ENCODE measurements at places on chromosomes 5 and 9.

DNA sequence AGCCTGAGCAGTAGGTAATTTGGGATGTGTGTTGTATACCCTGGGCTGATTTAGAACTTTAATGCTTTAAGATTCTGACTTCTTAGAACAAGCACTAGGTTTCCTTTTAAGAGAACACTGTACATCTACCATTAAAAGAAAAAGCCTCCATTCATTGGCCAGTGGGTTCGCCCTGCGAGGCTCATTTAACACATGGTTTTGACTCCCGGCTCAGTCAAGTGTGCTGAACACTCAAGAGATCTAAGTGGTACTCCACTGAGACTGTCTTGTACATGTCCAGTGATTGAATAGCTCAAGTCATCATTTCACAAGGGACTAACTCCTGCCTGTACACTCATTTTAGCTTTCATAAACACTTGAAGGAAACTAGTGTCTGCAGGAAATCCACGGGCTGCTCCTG lies 3.9 kb downstream of the FUBP3 start:
- DNase-seq: no peak

GRCh38 chr5:73654171-73654811 lies 28.3 kb downstream of the ARHGEF28 start:
- no peak for DNase-seq

- no peak for DNase-seq
Measured at GRCh38 chr9:135819905-135820304, 87.4 kb downstream of the CAMSAP1 start.

- DNase-seq: no peak
Measured at GRCh38 chr5:131661933-131662332, 26.9 kb upstream of the RAPGEF6 start.

DNA sequence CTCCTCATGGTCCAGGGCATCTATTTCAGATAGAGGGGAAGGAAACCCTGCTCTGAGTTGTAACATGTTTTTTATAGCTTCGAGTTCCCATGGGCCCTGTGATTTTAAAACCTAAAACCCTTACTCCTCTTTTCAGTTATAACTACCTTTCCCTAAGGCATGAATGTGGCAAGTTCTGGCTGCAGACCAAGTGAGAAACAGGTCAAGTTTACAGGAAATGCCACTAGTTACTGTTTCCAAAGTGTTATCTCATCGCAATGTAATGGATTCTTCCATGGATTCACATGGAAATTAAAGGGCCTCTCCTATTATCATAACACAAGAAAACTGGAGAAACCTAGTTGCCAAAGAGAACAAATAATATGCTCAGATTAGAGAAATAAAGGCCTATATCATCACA lies 574.5 kb upstream of the GRAMD2B start:
- DNase-seq: no peak

DNA sequence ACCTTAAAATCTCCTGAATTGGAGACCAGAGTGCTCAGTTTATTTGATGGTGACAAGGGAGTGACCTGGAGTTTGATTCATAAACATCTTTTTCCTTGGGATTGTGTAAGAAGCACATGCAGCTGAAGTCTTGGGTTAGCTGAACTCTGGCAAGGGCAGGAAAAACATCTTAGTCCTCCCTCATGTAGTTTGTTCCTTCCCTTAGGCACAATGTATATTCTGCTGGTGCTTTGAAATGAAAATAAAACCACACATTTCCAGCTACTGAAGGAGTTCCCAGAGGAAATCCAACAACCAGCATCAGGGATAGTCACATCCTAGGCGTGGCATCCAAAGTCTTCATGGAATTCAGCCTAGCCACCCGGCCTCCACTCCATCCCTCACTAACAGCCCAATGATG lies 95.2 kb upstream of the PAPPA start:
- DNase-seq: no peak

DNA sequence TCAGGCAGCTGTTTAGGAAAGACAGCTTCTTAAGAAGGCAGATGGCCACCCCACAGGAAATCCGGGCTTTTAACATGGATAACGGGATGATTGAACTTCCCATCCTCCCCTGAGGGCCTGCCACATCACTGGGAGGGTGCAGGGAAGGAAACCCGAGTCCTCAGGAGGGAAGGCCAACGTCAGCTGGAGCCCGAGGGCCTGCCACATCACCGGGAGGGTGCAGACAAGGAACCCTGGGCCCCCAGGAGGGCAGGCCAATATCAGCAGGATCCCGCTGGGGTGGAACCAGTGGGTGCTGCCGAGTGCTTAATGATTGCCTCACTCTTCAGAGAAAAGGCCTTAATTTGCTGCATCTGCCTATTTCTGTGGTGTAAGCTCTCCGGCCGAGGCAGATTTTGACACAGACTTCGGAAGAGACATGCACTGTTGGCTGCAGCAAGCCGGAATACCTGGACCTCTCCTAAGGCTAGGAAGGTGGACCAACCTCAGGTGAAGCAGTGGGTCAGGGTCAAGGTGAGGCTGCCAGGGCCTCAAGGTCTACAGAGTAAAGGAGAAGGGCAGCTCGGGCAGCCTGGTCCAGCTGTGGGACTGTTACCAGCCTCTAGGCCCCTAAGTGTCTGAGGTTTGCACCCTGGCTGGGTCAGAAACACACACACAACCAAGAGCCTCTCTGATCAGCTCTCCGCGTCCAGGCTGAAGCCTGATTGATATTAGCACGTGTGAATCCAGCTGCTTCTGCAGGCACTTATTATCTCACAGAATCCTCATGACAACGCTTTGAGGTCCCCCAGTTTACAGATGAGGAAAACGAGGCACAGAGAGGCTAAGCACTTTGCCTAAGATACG lies 14.8 kb upstream of the COL5A1 start:
- DNase-seq: no peak

- DNase-seq: peak; percentile 1
Measured at GRCh38 chr5:179668391-179668790, 12.4 kb downstream of the CBY3 start.

- DNase-seq: no peak
Measured at GRCh38 chr5:133035224-133035623, 8.9 kb upstream of the ZCCHC10 start.

GRCh38 chr5:33608344-33609041 lies 167.7 kb downstream of the TARS1 start:
- DNase-seq: no peak

DNA sequence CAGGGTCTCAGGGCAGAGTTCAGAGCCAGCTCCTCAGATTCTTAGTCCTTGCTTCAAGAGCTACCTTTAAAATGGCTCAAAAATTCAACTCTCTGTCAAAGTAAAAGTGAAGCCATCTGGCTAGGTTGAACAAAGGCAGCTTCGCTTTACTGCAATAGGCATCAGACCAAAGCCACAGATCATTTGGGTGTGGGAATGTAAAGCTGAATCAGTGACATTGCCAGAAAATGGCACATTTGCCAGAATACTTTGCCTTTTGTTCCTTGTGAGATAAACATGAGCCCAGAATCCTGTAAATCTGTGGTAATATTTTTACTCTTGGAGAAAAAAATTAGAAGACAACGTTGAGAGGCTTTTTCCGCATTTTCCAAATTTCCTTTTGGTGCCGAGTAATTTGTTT lies 210.5 kb downstream of the PALM2AKAP2 start:
- no peak for DNase-seq

DNA sequence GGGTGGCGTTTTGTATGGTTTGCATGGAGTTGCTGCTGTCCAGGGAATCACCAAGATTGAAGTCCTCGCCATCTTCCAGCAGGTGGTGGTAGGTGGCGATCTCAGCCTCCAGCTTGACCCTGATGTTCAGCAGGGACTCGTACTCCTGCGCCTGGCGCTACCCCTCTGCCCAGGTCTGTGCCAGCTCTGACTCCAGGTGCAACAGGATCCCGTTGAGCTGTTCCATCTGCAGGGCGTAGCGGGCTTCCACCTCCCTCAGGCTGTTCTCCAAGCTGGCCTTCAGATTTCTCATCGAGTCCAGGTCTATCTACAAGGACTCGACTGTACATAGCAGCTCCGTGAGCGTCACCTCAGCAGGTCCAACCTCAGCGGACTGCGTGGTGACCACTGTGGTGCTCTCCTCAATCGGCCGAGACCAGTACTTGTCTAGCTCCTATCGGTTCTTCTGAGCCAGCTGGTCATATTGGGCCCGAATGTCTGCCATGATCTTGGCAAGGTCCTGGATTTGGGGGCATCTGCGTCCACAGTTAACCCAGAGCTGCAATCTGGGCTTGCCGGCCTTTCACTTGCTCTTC lies 1584.8 kb upstream of the ACO1 start:
- DNase-seq: no peak

GRCh38 chr5:67178085-67178484 lies 18.5 kb downstream of the CD180 start:
- no peak for DNase-seq

DNA sequence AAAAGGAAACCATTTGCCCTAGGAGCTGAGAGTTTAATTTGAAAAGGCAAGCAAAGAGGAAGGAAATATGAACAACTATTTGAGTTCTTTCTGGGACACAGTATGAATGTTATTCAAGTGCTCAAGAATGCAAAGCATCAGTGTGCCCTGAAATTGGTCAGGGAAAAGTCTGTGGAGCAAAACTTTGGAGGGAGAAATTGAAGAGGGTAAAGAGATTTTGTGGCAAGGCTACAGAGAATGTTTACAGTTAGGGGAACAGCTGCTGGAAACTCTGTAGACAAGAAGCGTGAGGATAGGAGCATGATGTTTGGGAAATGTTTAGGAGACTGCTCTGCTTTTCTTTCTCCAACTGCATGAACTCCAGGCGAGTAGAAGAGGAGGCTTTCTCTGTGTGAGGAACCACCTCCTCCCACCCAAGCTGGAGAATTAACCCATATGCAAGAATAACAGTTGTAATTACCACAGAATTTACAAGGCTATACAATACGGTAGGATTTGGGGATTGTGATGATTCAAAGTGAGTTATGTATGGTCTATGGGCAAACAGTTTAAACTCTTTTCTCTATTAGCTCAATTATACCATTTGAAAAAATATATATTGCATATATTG lies 75.4 kb upstream of the IL7R start:
- DNase-seq: no peak

GRCh38 chr9:14585730-14586473 lies 107.3 kb downstream of the ZDHHC21 start:
- DNase-seq: no peak

DNA sequence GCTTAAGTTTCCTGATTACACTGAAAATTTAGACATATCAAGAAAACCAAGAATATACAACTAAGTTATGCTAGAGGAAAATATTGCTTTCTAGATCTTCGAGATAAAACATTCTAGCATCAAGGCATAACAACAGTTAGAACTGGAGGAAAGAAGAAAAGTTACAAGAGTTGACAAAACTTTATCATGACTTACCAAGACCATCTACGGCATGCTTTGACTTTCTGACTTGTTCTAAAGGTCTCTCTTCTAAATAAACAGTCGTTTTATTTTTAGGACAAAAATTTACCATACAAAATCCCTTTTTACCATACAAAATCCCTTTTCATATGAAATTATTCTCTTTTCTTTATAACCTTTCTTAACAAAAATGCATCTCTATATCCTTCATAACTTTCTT lies 1110.1 kb upstream of the CDH10 start:
- no peak for DNase-seq

DNA sequence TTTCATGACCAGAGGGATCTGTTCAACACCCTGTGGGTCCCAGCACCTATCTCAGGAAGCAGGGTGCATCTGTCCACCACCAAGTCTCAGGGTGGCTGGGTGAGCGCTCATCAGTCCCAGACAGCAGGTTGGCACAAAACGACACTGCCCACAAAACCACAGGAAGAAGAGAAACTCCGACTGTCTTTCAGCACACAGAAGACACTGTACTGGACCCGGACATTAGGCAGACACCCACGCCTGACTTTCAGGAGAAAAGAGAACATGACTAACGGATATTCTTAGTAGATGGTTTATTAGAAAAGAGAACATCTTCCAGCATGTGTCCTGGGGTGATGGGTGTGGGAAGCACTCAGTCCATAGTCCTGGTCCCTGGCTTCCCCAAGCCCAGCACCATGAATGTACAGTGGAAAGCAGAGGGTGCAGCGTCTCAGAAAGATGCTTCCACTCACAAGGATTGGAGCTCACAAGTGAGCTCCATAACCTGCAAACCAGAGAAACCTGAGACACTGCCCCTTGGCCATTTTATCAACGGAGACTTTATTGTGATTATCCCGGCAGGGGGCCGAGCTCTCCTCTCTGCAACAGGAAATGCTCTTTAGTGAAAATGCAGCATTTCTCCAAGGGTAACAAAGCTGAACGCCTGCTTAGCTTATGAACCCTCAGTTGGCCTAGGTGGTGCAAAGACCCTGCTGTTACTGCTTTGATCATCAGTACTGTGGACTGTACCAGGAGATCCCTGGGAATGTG lies 35.8 kb upstream of the LCP2 start:
- no peak for DNase-seq

DNA sequence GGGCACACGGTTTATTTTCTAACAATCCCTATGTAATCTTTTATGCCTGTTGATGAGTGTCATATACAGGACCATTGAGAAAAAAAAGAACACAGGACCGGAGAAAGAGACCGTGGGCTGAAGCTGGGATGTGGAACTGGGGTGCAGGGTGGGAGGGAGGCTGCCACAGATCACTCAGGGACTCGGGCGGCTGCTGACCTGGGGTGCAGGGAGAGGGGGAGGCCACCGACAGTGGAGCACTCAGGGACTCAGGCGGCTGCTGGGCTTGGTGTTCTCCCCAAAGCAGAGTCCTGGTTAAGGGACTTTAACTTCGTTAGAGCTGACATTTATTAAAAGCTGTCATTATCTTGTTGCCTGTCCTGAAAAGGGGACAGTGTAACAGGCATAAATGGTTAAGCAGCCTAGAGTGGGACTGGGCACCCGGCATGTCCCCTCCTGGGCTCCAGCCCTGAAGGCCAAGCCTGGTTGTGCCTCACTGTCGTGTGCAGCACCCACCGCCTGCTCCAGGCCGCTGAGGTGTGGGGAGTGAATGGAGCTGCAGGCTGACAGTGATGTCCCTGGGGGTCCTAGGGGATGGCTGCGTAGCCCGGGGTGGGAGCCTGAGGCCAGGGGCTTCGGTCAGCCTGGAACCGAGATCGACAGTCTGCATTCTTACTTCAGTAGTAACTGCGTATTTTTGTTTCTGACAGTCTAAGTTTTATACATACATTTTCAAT lies 14.0 kb downstream of the NDUFS6 start:
- DNase-seq: no peak

DNA sequence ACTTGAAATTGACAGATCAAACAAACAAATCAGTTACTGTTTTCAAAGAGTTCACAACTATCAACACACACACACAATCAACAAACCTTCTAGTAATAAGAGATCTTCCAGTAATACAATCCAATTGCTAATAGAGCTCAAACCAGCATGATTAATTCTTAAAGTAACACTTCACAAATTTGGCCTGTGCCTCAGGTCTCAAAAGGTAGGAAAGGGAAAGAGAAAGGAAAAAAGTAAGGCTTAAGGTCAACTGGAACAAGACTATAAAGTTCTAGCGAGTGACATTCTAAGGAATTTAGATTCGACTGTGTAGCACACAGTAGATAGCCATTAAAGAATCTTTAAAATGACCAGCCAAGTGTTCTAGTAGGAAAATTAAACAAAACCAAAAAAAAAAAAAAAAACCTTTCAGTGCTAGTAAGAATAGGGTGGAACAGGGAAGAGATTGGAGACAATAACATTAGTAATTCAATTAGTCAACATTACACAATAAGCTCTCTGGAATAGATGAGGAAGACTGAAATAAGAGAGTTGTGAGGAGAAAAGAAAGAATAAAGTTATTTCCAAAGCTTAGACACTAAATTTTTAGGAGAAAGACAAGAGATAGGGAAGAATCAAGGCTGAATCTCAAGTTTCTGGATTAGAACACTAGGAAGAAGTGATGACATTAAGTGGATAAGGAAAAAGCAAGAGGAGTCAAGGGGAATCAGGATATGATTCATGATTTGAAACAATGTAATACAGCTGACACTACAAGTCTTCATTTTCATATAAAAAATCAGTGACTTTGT lies 86.1 kb downstream of the FBXL17 start:
- no peak for DNase-seq

Data from NCI-H774 (cell line).